ENCODE measurements at places on chromosomes 11 and 22. TPM values are rescaled to one million over a fixed set of nuclear protein-coding genes. Genes with fewer than 3 reads are reported as not detected.
A peak's percentile ranks its signal among the peaks of the same experiment; 100 is the strongest.

- no peaks in the 10 kb centered on the region for H3K27me3 ChIP-seq
- H3K27ac ChIP-seq = peak overlapping the region; percentile 88
- H3K4me3 ChIP-seq = peak overlapping the region; percentile 78
- no peaks in the 10 kb centered on the region for H3K36me3 ChIP-seq
- peak; percentile 82 for DNase-seq
- peaks cover 61% of the 10 kb centered on the region for H3K4me1 ChIP-seq
Measured at GRCh38 chr11:46119352-46120216, 1.7 kb downstream of the PHF21A start.

CLTCL1 gene
- total RNA-seq = 5.0 TPM

GRCh38 chr11:47848700-47849155 is 578 bp upstream of the NUP160 start:
- H3K36me3 ChIP-seq = peaks cover 20% of the 10 kb centered on the region
- peaks cover 62% of the 10 kb centered on the region for H3K4me1 ChIP-seq
- DNase-seq = no peak

RHOD gene
- not detected for total RNA-seq

DNA sequence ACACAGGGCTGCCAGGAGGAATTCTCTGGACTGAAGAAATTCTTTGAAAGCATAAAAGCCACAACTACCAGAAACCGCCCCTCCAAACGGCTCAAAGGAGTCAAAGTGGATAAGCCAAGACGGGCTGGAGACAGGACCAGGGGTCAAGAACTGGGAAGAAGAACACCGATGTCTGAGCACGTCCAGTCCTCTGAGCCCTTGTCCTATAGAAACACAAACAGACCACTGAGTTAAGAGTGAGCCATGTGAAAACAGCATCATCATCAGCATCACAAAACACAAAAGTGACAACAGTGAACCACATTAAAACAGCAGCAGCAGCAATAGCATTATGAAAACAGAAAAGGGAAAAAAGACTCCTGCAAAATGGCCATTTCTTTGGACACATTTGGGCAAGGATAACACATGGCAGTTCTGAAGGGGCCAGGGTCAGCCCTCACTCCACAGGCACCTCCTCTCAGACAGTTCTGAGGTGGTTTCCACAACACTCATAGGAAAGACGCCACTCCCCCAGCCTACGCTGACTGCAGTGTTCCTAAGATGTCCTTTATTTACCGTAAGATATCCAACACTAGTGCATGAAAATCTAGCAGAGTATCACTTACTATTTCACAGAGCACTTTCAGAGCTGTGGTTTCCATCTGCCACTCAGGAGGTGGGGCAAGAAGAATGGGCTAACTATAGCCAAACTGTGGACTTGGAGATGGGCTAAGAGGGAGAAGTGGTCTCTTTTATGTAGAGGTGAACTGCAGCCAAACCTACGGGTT is 28.6 kb upstream of the YPEL1 start:
- H3K4me3 ChIP-seq = no peak overlapping the region
- H3K27ac ChIP-seq = no peak overlapping the region
- no peak for DNase-seq
- peaks cover 26% of the 10 kb centered on the region for H3K36me3 ChIP-seq

DNA sequence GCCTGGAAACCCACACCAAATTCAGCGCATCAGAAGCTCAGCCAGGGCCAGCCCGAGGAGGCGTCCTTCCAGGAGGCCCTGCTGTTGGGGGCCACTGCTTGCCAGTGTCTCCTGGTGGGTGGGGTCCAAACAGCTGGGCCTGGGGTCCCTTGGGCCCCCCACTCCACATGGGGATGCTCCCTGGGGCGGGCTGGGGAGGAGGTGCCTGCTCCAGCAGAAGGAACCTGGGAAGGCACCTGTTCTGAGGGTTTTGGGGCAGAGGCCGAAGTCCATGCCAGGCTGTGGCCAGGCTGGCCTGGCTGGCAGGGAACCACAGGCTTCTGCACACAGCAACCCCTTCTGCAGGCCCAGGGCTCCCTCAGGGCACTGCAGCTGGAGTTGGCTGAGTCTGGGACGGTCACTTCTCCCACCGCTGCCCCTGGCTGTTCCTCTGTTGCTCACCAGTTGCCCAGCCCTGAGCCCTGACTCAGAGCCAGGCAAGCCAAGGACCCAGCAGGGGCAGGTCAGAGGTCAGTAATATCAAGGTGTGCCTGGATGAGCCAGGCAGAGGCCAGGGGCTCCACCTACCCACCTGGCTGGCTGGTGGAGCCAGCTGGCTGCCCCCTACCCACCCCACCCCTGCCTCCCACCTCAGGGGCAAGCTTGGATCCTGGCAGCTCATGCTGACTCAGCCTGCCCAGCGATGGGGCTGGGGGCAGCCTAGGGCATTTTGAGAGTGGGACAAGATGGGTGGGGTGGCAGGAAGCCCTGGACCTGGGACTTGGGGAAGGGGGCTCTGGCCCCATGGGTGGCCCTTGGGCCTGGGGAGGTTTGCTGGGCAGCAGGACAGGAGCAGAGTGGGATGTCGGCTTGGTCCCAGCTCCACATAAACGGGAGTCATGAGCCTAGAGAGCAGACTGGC is 12.0 kb upstream of the PHLDA2 start:
- H3K27me3 ChIP-seq = no peaks in the 10 kb centered on the region
- no peak overlapping the region for H3K4me3 ChIP-seq
- no peak for DNase-seq
- peaks cover 36% of the 10 kb centered on the region for H3K36me3 ChIP-seq
- no peak overlapping the region for H3K27ac ChIP-seq
- H3K4me1 ChIP-seq = no peaks in the 10 kb centered on the region

GSTT2 gene
- total RNA-seq = not detected

GRCh38 chr11:102014756-102015155 is 32.5 kb upstream of the CFAP300 start:
- H3K4me1 ChIP-seq = no peaks in the 10 kb centered on the region
- no peak for DNase-seq
- no peaks in the 10 kb centered on the region for H3K27me3 ChIP-seq
- H3K36me3 ChIP-seq = no peaks in the 10 kb centered on the region
- H3K4me3 ChIP-seq = no peak overlapping the region
- no peak overlapping the region for H3K27ac ChIP-seq

DLG2 gene
- total RNA-seq = 6.9 TPM

MMP27 gene
- not detected for total RNA-seq

DNA sequence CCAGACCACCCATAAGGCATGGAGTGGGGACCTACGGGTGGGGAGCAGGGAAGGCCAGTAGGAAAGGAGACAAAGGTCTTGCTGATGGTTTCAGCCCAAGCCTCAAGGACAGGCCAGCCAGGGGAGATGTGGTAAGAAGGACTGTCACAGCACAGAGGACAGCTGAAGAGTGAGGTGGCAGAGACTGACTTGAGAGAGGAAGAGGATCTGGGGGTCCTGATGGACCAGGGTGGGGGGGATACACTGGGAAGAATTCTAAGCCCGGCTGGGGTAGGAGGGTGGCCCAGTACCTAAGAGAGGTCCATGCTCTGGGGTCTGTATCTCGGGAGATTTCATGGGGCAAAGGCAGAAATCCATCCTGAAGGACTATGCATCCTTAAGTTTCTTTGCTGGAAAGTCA is 66.1 kb upstream of the THY1 start:
- H3K27ac ChIP-seq = no peak overlapping the region
- no peak for DNase-seq
- H3K27me3 ChIP-seq = no peaks in the 10 kb centered on the region
- no peak overlapping the region for H3K4me3 ChIP-seq

DNA sequence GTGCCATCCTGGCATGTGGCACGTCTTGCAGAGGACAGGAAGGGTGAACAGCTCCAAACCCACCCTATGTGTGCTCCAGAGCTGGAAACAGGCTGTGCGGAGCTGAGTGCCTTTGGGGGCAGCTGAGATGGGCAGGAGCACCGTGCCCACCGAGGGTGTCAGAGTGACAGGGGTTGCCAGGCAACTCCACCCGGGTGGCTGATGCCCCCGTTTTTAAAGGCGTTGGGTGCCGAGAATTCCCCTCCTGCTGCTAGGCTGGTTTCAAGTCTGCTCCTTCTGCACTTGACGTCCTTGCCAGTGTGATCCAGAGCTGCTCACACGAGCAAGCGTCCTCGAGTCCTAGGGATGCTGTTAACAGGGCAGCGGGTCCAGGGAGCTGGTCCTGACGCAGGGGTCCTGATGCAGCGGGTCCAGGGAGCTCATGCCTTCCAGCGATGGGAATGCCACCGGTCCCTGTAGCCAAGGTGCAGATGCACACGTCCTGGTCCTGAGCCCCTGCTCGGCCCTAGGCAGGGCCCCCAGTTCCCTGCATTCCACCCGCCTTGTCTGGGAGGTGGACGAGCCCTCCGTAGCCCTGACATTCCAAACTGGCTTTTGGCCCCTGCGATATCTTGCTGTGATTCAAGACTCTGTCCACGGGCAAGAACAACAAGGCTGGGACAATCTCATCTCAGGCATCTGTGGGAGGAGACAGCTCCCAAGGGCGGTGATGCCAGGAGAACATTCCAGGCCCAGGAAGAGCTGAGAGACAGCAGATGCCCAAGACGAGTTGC is 4.9 kb downstream of the KCNQ1 start:
- peaks cover 23% of the 10 kb centered on the region for H3K4me1 ChIP-seq
- no peak overlapping the region for H3K4me3 ChIP-seq
- H3K27ac ChIP-seq = no peak overlapping the region

GRCh38 chr11:10990637-10991193 is 132.9 kb upstream of the ZBED5 start:
- H3K4me1 ChIP-seq = no peaks in the 10 kb centered on the region
- no peaks in the 10 kb centered on the region for H3K27me3 ChIP-seq
- no peak overlapping the region for H3K27ac ChIP-seq
- H3K4me3 ChIP-seq = no peak overlapping the region
- no peaks in the 10 kb centered on the region for H3K36me3 ChIP-seq

DNA sequence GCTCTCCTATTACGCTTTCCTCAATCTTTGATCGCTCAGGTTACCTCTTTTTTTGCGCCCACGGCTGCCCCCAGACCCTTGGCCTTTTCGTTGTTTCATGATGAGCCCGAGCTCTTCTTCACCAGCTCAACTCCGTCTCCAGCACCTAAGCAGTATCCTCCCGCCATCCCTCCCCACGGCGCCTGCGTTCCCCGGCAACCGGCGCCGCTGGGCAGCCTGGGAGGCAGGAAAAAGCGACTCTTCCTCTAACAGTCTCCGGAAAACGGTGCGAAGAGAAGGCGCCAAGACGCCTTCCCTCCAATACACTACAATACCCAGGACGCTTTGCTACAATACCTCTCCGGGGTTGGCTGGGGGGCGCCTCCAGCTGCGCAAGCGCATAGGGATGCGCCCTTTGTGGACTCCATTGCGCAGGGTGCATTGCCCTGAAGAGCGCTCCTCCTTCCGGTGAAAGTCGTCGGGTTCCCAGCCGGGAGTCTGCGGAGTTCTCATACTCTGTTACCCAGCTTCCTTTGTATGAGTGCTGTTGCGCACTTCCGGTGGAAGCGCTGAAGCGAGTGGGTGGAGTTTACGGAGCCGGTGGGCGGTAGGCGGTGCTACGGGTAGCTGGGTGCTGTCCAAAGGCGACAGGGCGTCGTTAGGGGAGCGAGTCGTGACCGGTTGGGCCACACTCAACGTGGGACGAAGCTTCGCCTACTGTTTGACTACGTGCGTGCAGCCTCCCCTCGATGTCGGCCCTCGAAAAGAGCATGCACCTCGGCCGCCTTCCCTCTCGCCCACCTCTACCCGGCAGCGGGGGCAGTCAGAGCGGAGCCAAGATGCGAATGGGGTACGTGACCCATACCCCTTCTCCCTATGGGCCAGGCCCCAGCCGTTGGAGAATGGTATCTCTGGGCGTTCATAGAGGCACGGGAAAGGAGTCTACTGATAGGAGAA is at the start of the genes C2CD3 and PPME1:
C2CD3 (minus strand) TSS at position 309 of the 936 bp plus-strand sequence; CDS start at position 99, 210 bp downstream.
PPME1 (plus strand) TSS at position 596 of the 936 bp plus-strand sequence; CDS start at position 729, 133 bp downstream.
- peaks cover 54% of the 10 kb centered on the region for H3K4me1 ChIP-seq
- peak within 1 kb of the TSS; percentile 93 for H3K4me3 ChIP-seq
- peak within 1 kb of the TSS; percentile 84 for H3K27ac ChIP-seq
- no peaks in the 10 kb centered on the region for H3K27me3 ChIP-seq
- H3K36me3 ChIP-seq = peaks cover 29% of the 10 kb centered on the region

- no peaks in the 10 kb centered on the region for H3K27me3 ChIP-seq
- no peaks in the 10 kb centered on the region for H3K36me3 ChIP-seq
- H3K27ac ChIP-seq = no peak overlapping the region
- no peak for DNase-seq
Measured at GRCh38 chr11:43871051-43871450, 9.6 kb upstream of the ALKBH3 start.

DNA sequence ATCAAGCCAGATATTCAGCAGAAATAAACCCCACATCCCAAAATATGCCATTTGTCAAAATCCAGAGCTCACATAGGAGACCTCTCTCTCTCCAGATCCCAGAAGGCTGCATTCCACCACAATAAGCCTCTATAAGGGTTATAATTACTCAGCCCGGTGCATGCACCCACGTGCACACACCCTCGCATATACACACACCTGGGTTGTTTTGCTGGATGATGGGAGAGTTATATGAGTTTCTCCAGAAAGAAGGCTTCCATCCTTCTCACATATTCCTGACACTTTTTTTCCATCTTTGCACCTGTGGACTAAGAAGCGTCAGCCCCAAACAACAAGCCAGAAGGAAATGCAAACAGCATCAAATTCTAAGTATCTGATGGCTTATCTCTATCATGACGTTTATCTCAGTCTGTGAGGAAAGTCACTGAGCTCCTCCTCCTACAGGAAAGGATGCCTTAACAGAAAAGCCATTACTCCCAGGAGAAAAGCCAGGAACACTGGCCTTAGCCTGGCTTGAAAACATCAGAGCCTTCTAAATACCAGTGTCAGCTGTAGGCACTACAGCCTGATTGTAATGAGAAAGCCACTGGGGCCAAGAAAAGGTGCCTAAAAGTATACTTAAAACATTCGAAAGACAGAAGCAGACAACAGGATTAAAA is 253.2 kb downstream of the LARGE1 start:
- no peaks in the 10 kb centered on the region for H3K27me3 ChIP-seq
- H3K36me3 ChIP-seq = no peaks in the 10 kb centered on the region
- H3K4me1 ChIP-seq = peaks cover 10% of the 10 kb centered on the region

MFRP gene
- not detected for total RNA-seq

GRCh38 chr11:107196732-107197131 is 178.5 kb upstream of the GUCY1A2 start:
- H3K27ac ChIP-seq = no peak overlapping the region
- no peak overlapping the region for H3K4me3 ChIP-seq
- DNase-seq = no peak
- no peaks in the 10 kb centered on the region for H3K36me3 ChIP-seq
- H3K4me1 ChIP-seq = no peaks in the 10 kb centered on the region

DERL3 gene
- total RNA-seq = 16.3 TPM

DNA sequence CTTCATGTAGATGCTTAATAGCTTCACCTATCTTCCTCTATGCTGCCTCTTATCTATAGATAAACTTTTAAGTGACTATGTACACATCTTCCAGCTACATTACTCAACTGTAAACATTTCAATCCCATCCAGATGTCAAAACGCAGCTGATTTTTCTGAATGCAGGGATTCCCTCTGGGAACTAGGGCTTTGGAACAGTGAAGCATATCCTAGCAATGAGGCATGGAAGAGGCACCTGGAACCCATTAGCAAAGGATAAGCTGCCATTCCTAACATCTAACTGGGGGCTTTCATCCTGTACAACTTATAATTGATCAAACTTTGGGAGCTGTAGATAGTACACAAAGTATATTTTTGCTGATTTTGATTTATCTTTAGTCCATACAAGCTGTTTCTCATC is 40.8 kb upstream of the OPCML start:
- no peaks in the 10 kb centered on the region for H3K4me1 ChIP-seq
- no peak overlapping the region for H3K4me3 ChIP-seq
- H3K36me3 ChIP-seq = no peaks in the 10 kb centered on the region
- no peaks in the 10 kb centered on the region for H3K27me3 ChIP-seq
